LHCN-M2 (cell line): ENCODE measurements at places on chromosomes 12 and 14.

- DNase-seq, result peak; percentile 49
Observed at GRCh38 chr14:21672116-21672515, 1.5 kb downstream of the OR4E1 start.

- no peak for DNase-seq
Observed at GRCh38 chr14:85363358-85363757, 166.6 kb upstream of the FLRT2 start.

GRCh38 chr14:61575126-61575525, 120.2 kb upstream of the HIF1A start:
- DNase-seq, result peak; percentile 58

DNA sequence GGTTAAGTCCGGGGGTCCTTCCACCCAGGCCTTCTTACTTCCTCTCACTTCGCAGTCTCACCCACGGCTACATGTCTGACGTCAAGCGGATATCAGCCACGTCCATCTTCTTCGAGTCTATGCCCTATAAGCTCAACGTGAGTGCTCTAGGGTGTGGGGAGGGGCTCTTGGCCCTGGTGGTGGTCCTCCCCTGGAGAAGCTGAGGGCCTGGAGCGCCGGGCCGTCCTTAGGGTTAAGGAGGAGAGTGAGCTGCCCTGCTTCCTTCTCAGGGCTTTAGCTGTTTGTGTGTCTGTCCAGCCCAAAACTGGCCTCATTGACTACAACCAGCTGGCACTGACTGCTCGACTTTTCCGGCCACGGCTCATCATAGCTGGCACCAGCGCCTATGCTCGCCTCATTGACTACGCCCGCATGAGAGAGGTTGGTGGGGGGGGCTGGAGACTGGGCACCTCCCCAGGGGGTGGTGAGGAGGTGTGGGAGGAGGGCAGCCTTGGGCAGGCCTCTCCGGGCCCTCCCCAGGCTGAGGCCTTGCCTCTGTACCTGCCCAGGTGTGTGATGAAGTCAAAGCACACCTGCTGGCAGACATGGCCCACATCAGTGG, 2.7 kb downstream of the SHMT2 start:
- no peak for DNase-seq

DNA sequence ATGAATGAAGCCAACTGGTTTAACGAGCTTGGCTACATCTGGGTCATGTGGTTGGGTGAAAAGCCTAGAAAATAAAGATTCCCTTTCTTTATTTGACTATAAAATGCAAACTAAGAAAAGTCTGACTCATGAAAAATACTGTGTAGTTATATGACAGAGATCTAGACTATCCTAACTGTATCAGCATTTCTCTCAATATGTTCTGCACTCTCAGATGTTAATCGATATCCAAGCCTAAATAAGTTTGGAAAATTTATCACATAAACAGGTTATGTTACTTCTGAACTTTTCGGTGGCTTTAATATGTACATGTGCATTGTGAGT, 133.1 kb downstream of the DAAM1 start:
- no peak for DNase-seq

DNA sequence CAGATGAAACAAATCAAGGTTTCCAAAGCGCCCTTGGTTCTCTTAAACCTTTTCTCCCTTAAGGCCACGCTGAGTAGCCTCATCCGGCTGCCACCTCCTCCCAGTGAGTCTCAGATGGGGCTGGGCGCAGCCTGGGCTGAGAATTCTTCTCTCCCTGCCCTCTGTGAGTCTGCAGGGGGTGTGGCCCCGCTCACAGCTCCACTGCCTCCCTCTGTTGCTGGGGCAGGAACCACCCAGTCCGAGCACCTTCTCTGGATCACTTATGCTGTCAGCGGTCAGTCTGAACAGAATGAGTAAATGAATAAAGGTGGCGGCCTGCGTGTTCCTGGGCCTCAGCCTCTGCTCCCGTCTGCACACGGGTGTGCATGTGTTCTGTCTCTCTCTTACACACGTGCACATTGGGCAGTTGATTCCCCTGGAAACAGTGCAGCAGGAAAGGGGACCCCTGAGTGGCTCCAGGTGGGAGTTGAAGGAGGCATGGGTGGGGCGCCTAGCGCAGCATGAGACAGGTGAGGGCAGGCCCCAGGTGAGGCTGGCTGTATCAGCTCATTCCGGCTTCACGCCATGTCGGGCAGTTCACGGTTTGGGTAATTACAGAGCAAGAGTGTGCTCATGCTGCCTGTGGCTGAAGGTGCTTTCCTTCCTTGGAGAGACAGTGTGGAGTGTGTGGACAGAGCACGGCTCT, 4.3 kb downstream of the PAPLN start:
- no peak for DNase-seq

GRCh38 chr12:109710747-109711595, 2.7 kb upstream of the FAM222A start:
- no peak for DNase-seq

DNA sequence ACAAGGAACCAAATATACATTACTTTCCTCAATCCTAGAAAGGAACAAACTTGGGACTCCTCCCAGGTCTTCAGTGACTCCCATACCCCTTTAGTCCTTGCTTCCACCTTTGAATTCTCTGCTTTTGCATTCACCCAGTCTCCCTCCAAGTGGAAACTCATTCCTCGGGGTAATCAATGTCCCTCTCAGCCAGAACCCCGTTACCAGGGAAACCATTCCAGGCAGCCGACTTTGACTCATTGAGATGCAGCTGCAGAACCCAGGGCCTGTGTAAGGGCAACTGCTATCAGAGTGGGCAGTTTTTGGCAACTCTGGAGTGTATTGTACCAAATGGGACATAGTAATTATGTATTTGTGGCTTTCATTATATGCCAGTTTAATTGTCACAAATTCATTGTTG, 186.2 kb downstream of the NRXN3 start:
- no peak for DNase-seq

DNA sequence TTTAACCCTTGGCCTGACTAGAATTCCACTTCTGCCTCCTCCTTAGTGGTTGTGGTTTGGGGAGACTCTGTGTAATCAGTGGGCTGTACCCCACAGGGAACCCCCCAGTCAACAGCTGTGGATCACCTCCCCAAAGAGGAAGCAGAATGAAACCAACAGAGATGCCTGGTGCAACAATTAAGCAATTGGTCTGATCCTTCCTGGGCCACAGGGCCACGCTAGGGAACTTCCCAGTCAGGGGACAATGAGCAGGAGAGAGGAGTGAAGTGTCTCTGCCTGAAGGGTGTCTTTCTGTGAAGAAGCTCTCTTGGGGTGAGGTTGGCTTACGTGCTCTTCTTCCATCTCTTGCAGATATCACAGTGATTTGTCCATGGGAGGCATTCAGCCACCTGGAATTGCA, 8.2 kb downstream of the PDE6H start:
- DNase-seq, result no peak

GRCh38 chr14:36204461-36205073, 28.0 kb upstream of the PTCSC3 start:
- no peak for DNase-seq

GRCh38 chr12:6555018-6555691, 687 bp downstream of the IFFO1 start:
- DNase-seq, result no peak

DNA sequence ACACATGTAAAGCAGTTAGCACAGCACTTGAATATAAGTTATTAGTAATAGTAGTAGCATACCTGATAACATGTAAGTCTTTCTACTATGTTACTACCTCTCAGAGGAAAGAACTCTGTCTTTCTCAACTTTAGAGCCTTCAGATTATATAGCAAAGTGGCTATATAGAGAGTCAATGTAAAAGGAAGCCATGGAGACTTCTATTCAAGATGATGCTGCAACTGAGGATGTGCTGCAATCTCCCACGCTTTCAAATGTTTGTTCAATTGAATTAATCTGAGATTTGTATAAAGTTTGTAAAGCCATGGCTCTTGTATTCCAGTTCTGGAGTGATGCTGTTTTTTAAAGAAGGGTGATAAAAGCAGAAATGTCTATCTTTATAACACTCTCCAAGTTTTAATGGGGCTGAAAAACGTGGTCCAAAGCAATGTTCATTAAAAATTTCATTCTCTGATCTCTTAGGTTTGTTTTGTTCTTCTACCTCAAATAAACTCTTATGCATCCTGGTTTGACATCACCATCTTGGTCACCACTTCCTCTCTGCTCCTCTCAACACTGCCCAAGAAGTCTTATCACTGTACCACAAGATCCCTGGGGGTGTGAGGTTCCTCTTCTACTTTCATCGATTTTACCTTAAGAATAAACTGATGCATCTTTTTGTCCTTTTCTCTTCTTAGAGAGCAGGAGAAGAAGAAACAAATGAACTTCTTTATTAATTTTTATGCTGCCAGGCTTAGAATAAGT, 40.6 kb downstream of the C12orf42 start:
- DNase-seq, result no peak

- no peak for DNase-seq
Observed at GRCh38 chr12:95789126-95790032, 1.2 kb downstream of the NTN4 start.

DNA sequence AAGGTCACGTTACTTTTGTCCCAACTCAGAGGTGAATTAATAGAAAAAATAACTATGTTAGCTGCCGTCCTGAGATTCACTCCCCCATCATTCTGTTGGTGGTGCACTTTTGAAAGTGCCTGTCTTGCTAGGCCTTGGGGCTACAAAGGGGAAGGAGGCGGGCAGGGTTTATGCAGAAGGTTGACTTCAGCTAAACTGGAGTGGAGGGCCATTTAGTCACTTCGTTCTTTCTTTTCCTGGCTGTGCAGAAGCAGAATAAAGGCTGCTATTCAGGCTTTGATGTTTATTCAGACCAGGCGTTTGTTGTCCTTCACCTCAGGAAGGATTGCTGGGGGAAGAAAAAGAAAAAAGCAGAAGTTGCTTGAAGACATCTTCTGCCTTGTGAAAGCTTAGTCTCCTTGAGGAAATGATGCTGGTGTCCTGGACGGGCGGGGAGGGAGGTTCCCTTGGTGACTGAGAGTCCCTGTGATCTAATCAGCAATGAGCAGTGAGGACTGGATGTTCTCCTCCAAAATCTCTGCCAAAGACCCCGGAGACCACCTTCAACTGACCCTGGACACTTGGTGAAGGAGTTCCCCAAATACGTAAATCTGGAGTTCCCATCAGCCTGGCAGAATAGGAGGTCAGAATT, 4.0 kb downstream of the GLT1D1 start:
- DNase-seq, result no peak

- DNase-seq, result no peak
Observed at GRCh38 chr12:70048521-70049250, 194.5 kb upstream of the CNOT2 start.

DNA sequence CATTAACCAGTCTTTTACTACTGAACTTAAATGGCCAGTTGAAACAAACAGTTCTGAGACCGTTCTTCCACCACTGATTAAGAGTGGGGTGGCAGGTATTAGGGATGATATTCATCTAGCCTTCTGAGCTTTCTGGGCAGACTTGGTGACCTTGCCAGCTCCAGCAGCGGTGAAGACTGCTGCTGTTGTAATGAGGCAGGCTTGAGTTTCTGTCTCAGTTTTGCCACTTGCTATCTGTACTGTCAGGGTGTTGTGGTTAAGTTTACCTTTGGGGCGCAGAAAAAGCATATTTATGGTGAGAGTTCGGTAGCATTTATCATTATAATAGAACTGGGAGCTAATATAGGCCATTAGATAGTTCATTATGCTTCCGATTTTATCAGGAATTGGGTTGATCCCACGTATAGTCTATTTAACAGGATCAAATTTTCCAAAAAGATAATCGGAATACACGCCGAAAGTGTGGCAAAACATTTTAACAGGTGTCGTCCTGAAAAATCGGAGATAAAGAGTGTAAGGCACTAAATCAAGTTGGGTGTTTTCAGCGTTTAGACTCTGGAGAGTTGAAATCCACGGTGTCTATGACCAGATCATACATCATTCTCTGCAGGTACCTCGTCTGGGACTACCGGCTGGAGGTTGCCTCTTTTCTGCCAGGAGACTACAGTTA, 688 bp upstream of the NECAP1 start:
- DNase-seq, result no peak

- no peak for DNase-seq
Observed at GRCh38 chr14:61202124-61202523, 79.0 kb downstream of the TMEM30B start.

- no peak for DNase-seq
Observed at GRCh38 chr14:73313151-73313550, 75.8 kb downstream of the PAPLN start.

GRCh38 chr12:8989413-8989812, at the start of gene KLRG1:
KLRG1 (plus strand) TSS chr12:8989546; CDS start chr12:8989636, 90 bp downstream.
- no peak for DNase-seq

DNA sequence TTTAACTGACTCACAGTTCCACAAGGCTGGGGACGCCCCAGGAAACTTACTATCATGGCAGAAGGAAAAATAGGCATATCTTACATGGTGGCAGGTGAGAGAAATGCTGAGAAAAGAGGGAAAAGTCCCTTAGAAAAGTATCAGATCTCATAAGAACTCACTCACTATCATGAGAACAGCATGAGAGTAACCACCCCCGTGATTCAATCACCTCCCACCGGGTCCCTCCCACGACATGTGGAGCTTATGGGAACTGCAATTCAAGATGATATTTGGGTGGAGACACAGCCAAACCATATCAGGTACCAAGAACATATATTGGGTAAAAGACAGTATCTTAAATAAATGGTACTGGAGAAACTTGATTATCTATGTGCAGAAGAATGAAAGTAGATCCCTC, 100.3 kb upstream of the FAR2 start:
- DNase-seq, result no peak

DNA sequence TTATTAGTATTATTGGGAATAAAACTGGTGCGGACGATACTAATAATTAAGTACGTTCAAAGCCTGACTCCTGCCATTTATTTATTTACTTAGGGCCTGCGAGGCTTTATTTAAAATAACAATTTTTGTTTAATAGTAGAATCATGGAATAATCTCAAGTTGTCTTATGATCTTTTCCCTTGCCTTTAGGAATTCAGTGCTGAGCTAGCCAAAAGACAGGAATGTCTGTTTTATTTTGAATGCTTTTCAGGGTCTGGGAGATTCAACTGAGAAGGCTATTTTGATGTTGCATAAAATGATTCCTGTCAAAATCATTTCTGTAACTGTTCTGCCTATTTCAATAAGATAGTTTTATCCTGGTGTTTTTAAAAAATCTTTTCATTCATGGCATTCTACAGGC, 489.8 kb downstream of the EGLN3 start:
- no peak for DNase-seq

DNA sequence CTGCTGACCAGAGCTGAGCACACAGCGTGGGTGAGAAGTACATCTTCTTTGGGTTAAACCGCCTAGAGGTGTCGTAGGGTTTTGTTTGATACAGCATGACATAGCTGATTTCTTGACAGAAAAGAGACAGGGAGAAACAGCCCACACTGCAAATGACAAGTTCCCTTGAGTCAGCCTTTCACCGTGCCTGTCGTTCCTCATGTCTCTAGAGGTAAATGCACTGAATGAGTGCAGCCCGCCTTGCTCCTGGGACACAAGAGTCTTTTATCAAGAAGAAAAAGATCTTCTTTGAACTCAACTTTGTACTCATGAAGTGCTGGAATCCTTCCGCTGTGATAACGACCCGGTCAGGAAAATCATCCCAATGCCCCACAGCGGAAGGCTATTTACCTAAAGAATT, 77.6 kb downstream of the TMEM132D start:
- no peak for DNase-seq
